ENCODE measurements at places on chromosomes 13 and 19.

- DNase-seq, result no peak
These were observed 31.5 kb downstream of the ADGRE2 start for GRCh38 chr19:14746886-14747285.

DNA sequence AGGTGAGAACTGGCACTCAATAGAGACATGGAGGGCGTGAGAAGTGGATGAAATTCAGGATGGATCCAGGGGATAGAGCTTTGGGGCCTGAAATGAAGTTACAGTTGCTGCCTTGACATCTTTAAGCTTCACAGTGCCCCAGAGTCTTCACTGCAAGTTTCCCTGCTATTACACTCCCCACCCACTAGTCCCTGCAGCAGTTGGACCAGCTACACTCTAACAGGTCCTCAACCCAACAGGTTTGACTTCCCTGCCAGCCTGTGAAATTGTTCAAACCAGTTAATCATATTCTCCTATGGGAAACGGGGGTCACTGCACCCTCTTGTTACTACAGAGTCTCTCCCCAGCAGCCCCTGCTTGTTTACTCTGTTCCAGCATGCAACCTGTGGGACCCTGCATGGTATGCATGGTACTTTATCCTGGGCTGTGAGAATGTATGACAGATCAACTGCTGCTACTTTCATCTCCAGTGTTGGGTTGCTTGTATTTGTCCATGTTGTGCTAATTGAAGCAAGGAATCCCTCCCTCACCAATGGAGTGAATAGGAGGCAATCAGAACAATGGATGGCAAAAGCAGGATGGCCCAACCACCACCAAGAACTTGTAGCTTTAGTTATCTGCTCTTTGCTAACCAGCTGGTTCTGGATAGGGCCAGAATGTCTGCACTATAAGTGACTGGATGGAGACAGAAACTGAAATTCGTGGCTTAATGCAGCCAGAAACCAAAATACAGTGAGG is 314.2 kb downstream of the OLFM4 start:
- DNase-seq, result no peak

GRCh38 chr13:20171364-20171763 is 10.5 kb upstream of the GJA3 start:
- DNase-seq, result no peak

DNA sequence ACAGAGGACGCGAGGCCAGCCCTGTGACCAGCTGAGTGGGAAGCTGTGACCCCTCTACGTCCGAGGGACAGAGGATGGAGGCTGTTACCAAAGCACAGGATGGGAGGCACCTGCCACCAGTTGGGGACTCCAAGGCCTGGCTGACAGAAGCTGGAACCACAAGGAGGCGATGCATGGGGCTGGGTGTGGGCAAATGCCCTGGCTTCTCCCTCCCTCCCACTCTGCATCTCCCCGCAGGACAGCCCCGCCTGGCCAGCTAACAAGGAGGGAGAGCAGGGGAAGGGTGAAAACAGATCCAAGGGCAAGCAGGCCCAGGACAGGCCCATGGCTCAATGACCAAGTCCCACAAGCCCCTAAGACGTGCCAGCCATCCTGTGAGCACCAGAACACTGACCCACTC is 28.6 kb downstream of the AKT2 start:
- DNase-seq, result no peak

All from SJCRH30 (cell line).